ENCODE measurements at places on chromosomes 16 and 17.

DNA sequence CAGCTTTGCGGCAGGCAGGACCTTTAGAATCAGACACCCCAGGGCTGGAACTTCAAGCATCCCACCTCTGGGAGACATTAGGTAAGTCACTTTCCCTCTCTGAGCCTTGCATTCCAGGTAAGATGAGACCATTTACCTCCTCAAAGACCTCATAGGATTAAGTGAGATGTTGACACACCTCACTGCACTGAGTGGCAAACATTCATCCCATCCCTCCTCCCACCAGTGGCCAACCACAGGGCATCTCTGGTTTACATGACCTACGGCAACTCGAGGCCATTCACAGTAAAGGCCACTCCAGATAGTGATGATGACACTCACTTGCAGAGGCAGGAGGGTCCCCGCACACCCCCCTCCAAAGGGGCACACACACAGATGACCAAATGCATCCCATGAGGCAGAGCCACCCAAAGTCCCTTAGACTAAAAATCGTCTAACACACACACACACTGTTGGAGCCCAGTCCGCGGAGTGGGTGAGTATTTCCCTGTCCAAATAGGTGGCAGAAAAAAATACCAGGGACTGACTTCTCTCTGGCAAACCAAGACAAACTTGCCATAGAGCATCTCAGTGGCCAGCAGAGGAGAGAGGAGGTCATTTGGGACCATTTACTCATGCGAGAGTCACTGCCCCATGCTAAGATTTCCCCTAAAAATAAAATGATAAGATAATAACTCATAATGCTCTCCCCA lies 454.9 kb downstream of the SOX9 start:
- no peak for DNase-seq

DNA sequence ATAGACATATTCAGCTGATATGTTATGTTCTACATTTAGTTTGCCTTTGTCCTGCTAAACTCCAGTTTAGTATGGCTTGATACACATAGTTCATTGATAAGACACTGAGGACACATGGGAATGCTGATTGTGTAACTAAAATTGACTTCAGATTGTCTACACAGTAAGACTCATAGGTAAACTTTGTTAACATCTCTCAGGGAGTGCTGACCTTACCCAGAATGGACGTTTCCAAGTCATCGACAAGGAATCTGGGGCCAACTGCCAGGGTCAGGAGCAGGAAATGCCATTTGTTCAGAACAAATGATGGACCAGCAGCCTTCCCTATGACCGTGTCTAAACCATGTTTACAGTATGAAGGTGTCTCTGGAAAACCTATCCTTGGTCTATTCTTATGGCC lies 58.7 kb downstream of the DYNLRB2 start:
- DNase-seq = peak; percentile 8

- DNase-seq = no peak
These were observed 5.9 kb upstream of the MAP2K3 start for GRCh38 chr17:21278450-21279197.

- DNase-seq = peak; percentile 80
These were observed 1.5 kb downstream of the TNFRSF12A start for GRCh38 chr16:3021449-3022207.

GRCh38 chr17:57724026-57724728 lies 20.9 kb downstream of the CCDC182 start:
- DNase-seq = no peak

GRCh38 chr17:83161298-83162034 lies 82.1 kb downstream of the METRNL start:
- DNase-seq = peak; percentile 72

DNA sequence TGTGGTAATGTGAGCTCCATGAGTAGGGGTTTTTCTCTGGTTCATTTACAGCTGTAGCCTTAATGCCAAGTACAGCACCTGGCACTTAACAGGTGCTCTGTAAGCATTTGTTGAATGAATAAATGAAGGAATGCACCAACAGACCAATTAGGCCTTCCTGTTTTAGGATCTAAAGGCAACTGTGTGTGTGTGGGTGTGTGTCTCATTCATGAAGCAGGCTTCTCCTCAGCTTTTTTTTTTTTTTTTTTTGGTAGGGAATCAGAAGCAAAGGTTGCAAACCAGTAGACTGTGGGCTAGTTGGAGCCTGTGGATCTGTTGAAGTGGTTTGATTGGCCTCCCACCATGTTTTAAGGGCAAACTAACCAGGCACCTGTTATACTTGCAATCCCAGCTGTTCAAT lies 48.1 kb downstream of the HS3ST2 start:
- no peak for DNase-seq

GRCh38 chr16:4362476-4363135 lies 9.0 kb upstream of the VASN start:
- DNase-seq = no peak

- DNase-seq = peak; percentile 32
These were observed 57.1 kb downstream of the RAB11FIP4 start for GRCh38 chr17:31448467-31449077.

GRCh38 chr17:61401389-61402072 lies 1.9 kb downstream of the TBX2 start:
- no peak for DNase-seq

GRCh38 chr17:82863941-82864712 lies 24.3 kb upstream of the ZNF750 start:
- DNase-seq = peak; percentile 59

- peak; percentile 38 for DNase-seq
These were observed 536.9 kb upstream of the CDH11 start for GRCh38 chr16:65658787-65659220.

Data from AG04450 (cell line).